ENCODE measurements at places on chromosomes 5 and 9.

- DNase-seq: no peak
Observed at GRCh38 chr5:33894566-33894965, 2.8 kb upstream of the ADAMTS12 start.

GRCh38 chr5:142314606-142315005, 10.2 kb downstream of the SPRY4 start:
- no peak for DNase-seq

DNA sequence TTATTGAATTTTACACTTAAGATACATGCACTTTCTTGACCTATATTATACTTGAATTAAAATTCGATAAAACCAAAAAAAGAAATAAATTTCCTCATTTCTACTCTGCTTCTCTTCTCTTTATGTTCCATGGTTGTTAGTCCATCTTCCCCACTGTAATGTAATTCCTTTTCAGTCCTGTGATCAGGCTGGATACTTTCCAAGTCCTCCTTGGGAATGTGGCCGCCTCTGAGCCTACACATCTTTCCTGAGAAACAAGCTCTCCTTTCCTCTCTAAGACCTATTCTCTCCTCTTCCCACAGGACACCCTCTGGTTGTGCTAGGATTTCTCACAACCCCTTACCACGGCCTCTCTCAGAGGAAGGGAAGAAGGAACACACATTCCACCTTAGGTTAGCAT, 285.1 kb downstream of the DNAH5 start:
- no peak for DNase-seq

DNA sequence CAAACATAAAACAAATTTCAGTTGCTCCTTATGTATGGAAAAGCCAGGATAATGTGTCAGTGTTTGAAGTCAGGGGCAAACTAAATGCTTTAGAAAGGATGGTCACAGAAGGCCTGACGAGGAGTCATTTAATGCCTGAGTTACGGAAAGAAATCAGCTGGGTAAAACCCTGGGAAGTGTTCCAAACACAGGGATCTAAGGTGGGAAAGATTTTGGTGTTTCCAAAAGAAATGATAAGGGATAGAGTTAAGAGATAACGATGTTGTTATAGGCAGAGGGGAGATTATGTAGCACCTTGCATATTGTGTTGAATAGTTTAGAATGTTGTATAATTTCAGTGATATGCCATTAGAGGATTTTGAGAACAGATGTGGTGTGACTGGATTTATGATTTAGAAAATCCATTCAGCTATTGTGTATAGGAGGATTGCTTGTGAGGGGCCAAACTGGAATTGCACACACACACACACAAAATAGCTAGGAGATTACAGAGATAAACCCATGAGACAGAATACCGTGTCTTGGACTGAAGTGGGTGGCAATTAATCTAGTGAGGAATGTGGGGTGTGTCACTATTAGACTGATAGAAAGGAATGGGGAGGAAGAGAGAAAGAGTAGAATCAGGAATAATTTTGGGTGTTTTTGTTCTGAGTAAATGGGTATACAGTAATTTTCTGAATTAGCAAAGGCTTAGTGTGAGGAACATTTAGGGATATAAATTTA, 274.2 kb upstream of the DAB2 start:
- no peak for DNase-seq

GRCh38 chr5:149416987-149417710, 38.1 kb upstream of the IL17B start:
- DNase-seq: no peak

- no peak for DNase-seq
Observed at GRCh38 chr5:161548487-161549094, 2.1 kb upstream of the GABRB2 start.

DNA sequence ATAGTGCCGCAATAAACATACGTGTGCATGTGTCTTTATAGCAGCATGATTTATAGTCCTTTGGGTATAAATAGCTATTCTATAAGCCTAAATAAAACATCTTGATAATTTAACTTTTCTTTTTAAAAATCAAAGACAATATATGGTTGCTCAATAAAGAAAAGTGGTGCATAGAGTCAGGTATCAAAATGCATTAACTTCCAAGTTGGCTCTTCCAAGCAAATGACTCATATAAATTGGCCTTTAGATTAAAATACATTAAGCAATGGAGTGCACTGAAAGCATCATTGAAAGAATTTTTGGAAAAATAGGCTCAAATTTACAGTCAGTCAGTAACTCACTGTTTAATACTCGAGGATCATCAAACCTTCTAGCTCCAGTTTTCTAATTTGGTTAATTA, 106.6 kb downstream of the PLCXD3 start:
- no peak for DNase-seq

DNA sequence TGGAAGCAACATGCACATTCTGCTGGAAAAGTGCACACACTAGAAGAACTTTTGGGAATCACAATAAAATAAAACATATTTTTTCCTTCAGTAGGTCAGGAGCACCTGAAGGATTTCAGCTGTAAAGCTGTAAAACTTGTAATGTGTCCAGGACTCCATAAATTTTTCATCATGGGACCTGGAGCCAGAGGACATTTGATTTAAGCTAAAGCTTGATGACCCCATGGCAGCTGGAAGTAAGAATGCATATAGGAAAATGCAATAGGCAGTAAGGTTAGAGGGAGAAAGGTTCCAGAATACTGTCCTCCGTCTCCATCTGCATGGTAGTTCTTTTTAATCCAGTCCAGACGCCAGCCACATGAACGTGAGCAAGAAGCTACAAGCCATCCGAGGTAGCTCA, 166.0 kb downstream of the ADAMTSL1 start:
- no peak for DNase-seq

- no peak for DNase-seq
Observed at GRCh38 chr9:121542025-121542424, 42.4 kb upstream of the GGTA1 start.

DNA sequence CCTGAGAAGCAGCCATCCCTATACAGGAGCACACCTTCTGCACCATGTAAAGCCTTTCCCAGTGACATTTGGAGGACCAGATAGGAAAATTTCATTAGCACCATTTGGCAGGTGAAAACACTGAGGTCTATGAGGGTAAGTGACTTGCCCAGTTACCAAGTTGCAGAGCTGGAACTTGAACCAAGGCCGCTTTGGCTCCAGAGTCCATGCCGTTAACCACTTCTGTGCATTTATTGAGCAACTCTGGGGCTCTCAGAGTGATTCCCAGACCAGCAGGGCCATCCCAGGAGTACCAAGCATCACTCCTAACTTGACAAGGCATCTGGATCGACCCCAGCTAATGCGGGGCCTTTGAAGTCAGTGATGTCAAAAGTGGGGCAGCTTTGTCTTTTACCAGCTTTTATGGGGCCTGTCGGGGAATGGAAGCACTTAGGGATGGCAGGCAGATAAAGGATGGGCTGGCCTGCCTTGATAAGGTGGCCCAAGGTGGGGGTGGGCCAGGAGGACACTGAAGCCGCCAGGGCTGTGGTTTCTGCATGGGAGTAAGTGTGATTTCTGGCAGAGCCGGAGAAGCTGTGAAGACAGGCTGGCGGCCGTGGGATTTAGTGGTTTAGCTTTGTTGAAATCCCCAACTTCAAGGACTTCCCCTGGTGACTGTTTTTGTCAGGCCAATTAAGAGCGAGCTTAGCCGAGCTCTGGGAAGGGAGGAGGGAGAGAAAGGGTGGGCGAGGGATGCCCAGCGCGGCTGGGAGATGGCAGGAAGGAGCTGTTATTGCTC, 127.3 kb downstream of the MACROH2A1 start:
- DNase-seq: no peak

GRCh38 chr5:109590799-109591198, 98.9 kb upstream of the MAN2A1 start:
- DNase-seq: no peak

DNA sequence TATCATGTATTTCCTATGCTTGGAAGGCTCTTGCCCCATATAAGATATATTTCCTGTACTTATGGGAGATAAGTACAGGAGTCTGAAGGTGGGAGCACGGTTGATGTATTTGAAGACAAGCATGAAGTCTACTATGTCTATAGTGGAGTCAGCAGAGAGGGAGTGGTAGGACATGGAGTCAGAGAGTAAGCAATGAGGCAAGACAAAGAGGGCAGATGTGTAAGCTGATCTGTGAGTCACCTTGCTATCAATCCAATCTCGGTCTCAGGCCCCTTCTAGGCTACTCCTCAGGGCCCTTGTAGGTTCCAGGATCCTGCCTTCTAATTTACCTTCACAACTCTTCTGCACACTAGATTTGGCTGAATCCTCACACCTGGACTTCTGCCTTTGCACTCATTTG, 105.5 kb downstream of the MACIR start:
- DNase-seq: no peak

DNA sequence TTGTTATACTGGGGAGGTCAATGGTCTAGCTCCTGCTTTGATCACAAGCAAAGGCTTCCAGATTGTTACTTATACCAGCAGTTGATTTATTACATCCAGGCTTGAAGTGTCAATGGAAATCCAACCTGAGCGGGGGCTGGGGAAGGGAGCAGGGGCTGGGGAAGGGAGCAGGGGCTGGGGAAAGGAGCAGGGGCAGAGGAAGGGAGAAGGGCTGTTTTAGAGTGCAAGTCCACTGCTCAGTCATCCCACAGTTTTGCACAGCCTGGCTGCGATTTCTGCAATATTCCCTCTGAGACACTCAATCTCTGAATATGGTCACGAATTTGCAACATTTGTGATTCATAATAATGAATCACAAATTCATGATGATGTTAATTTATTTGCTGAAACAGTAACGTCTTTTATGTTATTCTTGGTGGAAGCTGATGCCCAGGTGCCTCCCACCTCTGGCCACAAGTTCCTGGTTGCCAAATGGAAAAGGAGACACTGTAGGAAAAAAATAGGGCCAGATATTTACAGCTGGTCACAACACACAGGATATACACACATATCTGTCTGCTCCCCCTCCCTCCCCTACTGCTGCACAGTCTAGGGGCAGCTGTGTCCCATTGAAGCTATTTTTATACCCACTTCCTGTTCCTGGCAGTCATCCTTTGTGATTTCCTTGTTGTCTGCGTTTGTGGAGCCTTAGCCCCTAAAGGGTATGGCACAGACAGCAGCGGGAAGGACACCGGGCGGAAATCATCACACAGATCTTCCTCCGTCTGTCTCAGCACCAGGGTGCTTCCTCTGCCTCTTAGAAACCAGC, 325.1 kb downstream of the GADD45G start:
- DNase-seq: no peak

- no peak for DNase-seq
Observed at GRCh38 chr9:73402081-73403028, 250.7 kb downstream of the ANXA1 start.

DNA sequence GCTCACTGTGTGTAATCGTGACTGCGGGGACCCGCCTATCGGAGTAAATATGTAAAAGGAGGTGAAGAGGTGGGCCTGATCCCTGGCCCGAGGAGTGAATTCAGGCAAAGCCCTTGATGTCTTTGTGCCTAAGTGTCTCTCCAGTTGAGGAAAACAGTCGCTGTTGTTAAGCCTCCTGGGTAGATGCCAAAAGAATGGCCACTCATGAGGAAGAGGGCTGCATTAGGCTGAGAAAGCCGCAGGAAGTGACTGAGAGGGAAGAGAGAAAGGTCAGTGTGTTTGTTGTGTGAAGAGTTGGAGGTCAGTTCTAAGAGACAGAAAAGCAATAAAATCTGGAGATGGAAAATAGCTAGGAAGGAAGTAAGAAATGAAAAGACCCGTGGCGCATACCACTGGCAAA, 35.8 kb upstream of the PIP5K1B start:
- no peak for DNase-seq

DNA sequence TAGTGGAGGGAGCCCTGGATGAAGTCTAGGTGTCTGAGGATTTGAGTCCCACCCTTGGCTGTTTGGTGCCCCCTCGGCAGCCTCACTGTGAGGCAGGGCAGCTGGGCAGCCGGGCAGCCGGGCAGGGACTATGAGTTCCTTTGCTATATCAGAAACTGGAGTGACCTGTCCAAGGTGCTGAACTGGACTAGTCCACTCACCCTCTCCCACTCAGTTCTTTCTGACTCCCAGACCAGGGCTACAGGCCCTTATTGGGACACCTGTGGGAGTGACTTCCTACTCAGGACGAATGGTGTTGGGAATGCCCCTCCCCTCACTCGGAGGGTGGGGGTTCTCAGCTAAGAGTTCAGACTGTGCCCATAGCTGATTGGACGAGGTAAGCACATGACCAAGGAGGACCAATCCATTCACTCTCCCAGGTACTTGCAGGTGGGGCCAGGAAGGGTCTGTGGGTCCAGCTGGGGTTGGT, 34.1 kb upstream of the RAPGEF1 start:
- DNase-seq: no peak

DNA sequence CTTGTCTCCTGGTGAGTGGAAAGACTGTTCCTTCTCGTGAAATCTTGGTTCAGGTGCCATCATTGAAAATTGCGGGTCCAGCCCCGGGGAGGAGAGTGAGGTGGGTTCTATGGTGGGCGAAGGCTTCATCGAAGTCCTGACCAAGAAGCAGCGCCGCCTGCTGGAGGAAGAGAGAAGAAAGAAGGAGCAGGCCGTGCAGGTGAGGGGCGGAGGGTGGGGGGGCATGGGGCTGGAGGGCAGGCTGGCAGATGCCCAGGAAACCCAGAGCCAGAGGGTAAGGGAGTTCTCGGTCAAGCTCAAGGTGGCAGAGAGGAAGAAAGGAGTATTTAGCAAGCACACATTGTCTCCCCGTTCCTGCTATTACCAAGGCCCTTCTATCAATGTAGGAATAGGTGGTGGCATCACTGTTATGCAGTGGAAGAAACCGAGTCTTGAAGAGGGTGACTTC, 24.3 kb upstream of the POMT1 start:
- DNase-seq: peak; percentile 36

All from bone marrow (tissue), 2 donors.